ENCODE measurements at places on chromosomes 7 and 10.

DNA sequence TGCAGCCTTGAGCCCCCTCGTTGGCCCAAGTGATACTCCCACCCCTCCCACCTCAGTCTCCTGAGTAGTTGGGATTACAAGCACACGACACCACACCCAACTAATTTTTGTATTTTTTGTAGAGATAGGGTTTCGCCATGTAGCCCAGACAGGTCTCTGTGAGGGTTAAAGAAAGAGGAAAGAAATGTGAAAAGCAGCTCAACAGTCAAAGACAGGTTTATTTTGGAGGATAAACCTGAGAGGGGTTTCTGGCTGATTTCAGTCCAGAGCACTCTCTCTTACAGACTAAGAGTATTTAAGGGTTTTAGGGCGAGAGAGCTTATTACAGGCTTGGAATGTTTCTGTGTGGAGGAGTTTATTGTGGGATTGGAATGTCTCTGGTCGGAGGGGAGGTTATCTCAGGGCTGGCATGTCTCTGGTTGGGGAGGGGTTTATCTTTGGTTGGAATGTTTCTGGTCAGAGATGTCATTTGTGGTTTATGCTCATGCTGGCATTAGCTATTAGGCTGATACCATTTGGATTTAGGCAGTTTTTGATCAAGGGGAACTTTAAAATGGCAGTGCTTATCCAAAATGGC is 26.1 kb upstream of the SNX10 start:
- no peak for DNase-seq

- DNase-seq, result no peak
Observed at GRCh38 chr7:67614843-67615242, 618.2 kb downstream of the TYW1 start.

GRCh38 chr7:116407165-116407564 is 92.4 kb upstream of the CAV2 start:
- DNase-seq, result no peak

GRCh38 chr10:89384474-89385340 is 6.9 kb downstream of the IFIT1B start:
- DNase-seq, result no peak

GRCh38 chr7:111429781-111430180 is 132.5 kb downstream of the IMMP2L start:
- no peak for DNase-seq

GRCh38 chr10:86730227-86730626 is 26.2 kb upstream of the BMPR1A start:
- DNase-seq, result no peak

GRCh38 chr10:132368391-132368790 is 28.6 kb upstream of the PWWP2B start:
- DNase-seq, result no peak

GRCh38 chr10:57362811-57363210 is 904.9 kb downstream of the IPMK start:
- no peak for DNase-seq

DNA sequence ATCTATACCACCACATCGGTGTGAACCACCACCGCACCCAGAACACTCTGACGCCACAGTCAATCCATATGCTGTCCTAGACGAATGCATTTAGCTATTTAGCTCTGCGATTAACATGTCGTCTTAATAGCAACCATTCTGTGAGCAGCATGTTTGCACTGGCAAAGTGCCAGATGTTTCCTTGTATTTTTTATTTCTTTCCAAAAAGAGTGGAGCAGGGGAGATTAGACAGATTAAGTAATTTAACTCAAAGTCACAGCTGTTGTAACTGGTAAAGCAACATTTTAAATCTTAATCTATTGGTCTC is 57.0 kb upstream of the ARL4A start:
- DNase-seq, result no peak

GRCh38 chr10:132420469-132420980 is 23.5 kb downstream of the PWWP2B start:
- DNase-seq, result no peak

DNA sequence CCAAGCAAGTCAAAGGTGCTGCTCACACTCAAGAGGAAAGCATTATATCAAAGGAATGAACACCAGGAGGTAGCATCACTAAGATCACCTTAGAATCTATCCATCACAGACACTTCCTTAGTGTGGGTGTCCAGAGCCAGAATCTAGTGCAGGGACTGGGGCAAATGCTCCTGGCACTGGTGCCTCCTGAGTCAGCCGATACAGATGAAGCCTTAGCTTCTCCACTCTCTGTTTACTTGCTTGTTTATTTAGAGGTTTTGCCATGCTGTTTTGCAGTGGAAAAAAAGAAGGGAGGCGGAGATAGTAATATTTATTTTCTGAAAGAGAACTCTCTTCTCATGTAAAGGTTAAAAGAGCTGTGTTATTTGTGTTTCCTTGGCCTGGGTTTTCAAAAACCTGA is 303.1 kb downstream of the WDR11 start:
- no peak for DNase-seq

DNA sequence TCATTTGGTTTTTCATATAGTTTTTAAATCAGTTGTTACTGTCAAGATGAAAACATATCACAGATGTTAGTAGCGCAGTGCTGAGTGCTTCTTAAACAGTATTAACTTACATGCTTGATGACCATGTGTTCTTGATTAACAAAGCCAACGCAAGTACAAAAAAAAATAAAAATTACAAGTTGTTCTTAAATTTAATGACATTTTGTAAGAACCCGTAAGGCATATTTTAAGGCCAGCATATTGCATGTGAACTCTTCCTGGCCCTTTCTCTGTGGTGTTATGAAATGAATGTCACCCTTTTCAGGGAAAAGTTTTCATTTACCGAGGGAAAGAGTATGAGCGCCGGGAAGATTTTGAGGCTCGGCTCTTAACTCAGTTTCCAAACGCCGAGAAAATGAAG is 140.4 kb upstream of the NPS start:
- DNase-seq, result no peak

Data from effector memory CD8-positive, alpha-beta T cell (primary cell).